Adrenal gland (tissue), 19 donors: ENCODE measurements at places on chromosomes 6 and 20. TPM values are rescaled to one million over a fixed set of nuclear protein-coding genes. Genes with fewer than 3 reads are reported as not detected.

Gene OR2J1
- not detected for polyA plus RNA-seq

Gene FAM83C
- polyA plus RNA-seq: not detected

Gene CCR6
- not detected for polyA plus RNA-seq

Gene SPATS1
- polyA plus RNA-seq: not detected

Gene SIRPD
- not detected for polyA plus RNA-seq

Gene RAB23
- polyA plus RNA-seq: 11.9 TPM

Gene ZSCAN23
- polyA plus RNA-seq: 1.6 TPM

Gene DOK5
- 2.0 TPM for polyA plus RNA-seq

Gene DAAM2
- polyA plus RNA-seq: 28.1 TPM

Gene TNNC2
- polyA plus RNA-seq: 16.9 TPM

Gene SMIM8
- polyA plus RNA-seq: 9.5 TPM
